Naive B cell (primary cell): ENCODE measurements at places on chromosomes 5 and 9.
A peak's percentile ranks its signal among the peaks of the same experiment; 100 is the strongest.

DNA sequence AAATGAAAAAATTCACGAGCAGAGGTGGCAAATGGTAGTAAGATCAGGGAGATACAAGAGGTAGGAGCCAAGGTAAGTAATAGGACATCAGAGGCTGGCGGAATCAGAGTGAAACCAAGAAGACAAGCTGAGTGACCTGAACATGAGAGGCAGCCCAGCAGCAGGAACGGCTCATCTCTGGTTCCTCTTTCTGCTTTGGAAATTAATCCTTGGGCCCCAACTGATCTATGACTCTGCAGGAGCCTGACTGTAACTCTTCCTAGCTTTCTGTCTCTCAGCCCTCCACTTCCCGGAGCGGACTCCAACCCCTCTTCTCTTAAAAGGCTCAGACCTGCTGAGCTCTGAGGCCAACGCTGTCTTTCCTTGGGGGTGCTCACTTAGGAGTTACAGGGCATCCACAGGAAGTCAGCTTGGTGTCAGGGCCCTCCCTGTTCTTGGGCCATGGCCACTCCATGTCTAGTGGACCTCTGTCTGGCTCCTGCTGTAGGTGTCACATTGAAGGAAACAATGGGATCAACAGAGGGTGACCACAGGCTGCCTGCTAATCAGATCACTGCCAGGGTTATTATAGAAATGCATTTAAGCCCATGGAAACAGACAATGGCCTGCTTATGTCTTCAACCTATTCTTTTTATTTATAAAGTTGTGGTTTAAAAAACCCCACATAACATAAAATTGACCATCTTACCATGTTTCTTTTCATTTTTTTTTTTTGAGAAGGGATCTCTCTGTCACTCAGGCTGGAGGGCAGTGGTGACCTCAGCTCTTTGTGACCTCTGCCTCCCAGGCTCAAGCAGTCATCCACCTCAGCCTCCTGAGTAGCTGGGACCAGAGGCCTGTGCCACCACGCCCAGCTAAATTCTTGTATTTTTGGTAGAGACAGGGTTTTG is 22.5 kb upstream of the SHB start:
- DNase-seq, result no peak

GRCh38 chr5:171908638-171909037 is 97.8 kb downstream of the FBXW11 start:
- no peak for DNase-seq

DNA sequence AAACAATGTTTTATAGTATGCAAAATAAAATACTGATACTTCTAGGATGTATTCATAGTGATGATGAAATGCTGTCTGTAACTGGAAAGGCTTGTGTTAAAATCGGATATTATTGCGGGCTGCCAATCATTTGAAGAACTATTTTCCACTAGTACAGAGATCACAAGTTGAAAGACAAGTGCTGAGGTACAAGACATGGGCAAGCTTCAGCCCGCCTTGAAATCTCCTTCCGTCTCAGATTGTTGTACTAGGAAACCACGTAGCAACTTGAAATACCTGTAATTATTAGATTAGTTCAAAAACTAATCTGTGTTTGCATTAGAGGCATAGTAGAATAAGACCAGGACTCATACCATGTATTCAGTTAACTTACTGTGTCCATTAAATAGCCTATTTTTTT is 218.2 kb downstream of the ARHGEF28 start:
- DNase-seq, result no peak

DNA sequence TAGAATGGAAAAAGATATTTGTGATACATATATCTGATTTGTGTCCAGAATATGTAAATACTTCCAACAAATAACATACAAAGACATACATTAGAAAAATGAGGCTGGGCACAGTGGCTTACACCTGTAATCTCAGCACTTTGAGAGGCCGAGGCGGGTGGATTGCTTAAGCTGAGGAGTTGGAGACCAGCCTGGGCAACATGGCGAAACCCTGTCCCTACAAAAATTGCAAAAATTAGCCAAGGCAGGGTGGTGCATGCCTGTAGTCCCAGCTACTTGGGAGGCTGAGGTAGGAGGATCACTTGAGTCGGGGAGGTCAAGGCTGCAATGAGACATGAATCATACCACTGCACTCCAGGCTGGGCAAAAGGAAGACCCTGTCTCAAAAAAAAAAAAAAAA is 46.1 kb upstream of the CDC42SE2 start:
- no peak for DNase-seq

DNA sequence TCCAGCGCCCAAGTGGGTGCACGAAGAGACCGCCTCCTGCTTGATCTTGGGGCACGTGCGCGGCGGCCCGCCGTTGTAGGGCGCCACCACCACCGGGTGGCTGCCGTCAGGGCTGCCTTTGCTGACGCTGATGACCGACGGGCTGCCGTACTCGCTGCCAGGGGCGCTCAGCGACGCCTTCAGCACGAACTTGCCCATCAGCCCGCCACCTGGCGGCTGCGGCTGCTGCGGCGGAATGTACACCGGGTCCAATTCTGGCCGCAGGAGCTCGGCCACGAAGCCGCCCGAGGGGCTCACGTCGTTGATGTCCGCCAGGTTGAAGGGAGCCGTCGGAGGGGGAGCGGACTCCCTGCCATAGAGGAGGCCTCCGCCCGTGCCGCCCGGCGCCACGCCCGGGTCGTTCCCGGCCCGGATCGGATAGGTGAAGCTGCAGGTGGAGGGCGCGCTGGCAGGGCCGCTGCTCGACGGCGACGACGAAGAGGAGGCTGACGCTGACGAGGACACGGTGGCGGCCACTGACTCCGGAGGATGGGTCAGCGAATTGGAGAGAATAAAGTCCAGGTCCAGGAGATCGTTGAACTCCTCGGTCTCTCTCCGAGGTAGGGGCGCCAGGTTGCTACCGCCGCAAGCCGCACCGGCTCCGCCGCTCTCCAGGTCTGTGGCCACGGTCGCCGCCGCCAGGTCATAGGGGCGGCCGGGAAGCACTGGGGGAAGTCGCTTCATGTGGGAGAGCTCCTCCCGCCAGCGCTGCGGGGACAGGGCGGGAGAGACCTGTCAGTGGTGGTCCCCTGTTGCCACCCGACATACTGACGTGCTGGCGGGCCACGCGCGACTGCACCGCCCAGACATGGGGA is 1.8 kb downstream of the KLF4 start:
- peak; percentile 56 for DNase-seq

DNA sequence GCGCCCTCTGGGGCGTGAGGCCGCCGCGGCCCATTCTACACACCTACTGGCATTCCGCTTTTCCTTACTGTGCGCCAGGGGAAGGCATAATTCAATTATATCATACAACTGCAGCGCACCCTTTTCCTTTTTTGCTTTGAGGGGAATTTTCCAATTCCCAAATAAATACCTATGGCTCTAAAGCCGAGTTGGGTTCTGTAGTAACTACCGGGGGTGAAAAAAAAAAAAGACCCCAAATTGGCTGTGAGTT is 34.1 kb upstream of the NFIB start:
- no peak for DNase-seq

DNA sequence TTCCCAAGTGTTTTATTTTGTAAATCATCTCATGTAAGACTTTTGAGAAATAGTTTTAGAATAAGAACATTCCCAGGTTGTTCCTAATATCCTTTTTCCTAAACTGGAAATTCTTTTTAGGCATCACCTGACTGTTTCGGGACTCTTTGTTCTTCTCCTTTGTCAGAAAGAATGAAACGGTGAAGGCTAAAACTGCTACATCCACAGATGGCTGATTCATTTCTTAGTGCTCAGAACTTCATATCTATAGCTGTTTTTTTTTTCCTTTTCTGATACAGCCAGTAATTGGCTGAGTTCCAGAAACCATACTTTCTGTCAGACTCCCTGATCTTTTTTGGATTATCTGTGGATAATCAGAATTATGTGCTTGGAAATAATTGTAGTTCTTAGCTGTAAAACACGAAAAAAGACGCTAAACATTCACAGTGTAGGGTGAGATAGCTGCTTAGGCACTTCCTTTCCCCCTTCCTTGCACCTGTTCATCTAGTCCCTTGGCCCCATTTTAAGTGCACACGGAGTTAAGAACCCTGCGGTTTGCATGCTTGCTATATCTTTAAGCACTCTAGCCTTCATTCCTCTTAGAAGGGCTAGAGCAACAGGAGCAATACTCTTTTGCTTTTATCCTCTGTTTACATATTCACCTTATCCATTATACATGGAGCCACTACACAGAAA is 283.9 kb downstream of the PJA2 start:
- DNase-seq, result no peak

- no peak for DNase-seq
These were observed 614.1 kb upstream of the CDH9 start for GRCh38 chr5:27652505-27652904.

DNA sequence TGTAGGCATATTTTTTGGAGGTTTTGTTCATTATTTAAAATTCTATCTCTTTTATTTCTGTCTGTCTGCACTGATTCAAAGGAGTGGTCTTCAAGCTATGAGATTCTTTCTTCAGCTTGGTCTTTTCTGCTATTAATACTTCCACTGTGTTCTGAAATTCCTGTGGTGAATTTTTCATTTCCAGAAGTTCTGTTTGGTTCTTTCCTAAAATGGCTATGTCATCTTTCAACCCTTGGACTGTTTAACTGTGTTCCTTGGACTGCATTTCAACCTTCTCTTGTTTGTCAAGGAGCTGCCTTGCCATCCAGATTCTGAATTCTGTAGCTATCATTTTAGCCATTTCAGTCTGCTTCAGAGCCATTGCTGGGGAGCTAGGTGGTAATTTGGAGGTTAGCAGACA is 76.3 kb downstream of the CERT1 start:
- no peak for DNase-seq

DNA sequence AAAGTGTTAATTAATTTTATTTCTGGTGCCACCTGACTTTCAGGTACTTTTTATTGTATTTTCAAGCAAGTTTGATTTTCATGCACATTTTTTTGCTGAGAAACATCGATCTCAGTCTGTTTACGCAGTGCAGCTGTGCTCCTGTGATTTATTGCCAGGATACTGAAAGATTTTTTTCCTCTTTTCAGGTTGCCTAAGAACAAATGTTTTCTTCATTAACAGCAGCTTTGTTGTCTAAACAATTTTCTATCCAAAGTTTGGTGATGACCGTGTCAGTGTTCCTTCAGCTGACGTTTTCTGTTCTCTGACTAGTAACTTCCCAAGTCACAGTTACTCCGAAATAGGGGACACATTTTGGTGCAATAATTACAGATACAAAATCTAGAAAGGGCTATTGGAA is 78.1 kb downstream of the VCAN start:
- DNase-seq, result no peak

- no peak for DNase-seq
These were observed 77.5 kb downstream of the GALNT10 start for GRCh38 chr5:154268073-154268472.

DNA sequence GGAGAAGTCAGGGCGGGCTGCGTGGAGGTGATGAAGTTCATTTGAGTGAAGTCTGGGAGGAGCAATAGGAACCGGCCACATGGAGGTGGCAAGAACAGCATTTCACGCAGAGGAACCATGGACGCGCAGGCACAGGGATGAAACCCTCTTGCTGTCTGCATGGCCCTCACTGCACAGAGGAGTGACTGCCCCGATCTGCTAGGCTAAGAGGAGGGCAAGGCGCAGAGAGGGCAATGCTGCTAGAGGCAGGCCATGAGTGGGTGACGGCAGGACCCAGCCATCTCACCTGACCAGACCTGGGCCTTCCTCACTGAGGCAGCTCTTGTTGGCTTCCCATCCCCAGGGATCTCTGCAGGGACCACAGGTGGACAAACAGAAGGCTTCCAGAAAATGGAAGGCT is 90.3 kb downstream of the BARX1 start:
- DNase-seq, result no peak
